ENCODE measurements at places on chromosomes 3 and 15.

- DNase-seq = no peak
These were observed 173.2 kb downstream of the THSD4 start for GRCh38 chr15:71288348-71288955.

GRCh38 chr15:54273928-54274327 lies 295.7 kb downstream of the UNC13C start:
- no peak for DNase-seq

DNA sequence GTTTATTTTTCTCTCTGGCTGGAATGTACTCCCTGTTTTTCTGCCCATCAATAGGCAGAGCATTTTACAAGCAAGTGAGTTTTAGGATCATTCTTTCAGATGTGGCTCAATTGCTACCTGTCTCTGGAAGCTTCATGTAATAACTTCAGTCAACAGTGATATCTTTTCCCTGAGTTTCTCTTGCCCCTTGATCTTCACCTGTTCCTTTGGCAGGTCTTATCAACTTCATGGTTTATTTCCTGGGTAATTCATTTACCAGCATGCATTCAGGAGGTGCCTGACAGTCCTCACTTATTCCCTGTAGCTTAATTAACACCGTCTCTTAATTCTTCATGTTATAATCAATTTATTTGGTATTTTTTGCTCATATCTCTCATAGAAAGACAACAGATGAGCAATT lies 184.8 kb upstream of the CTDSPL start:
- DNase-seq = no peak

DNA sequence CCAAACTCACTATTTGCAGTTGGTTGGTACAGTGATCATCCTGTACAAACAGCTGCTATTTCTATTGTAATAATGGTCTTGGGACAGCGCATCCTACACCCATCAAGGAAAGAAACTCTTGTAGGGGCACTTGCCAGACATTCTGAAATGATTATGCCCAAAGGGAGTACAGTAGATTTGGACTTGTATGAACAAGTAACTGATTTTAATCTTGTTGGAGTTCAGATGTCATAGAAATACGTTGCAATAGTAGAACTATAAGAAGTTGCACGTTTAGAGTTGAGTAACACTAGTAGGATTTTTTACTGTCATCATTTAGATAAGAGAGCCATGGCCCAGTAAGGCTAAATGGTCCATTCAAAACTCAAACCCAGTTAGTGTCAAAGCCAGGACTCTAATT lies 192.8 kb downstream of the SATB1 start:
- no peak for DNase-seq

GRCh38 chr3:194870394-194871110 lies 184.9 kb downstream of the FAM43A start:
- no peak for DNase-seq
